Stimulated activated naive CD4-positive, alpha-beta T cell treated with Interleukin-2 at 50 U/mL for 16 hours (primary cell): ENCODE measurements at places on chromosomes 12 and 14.

DNA sequence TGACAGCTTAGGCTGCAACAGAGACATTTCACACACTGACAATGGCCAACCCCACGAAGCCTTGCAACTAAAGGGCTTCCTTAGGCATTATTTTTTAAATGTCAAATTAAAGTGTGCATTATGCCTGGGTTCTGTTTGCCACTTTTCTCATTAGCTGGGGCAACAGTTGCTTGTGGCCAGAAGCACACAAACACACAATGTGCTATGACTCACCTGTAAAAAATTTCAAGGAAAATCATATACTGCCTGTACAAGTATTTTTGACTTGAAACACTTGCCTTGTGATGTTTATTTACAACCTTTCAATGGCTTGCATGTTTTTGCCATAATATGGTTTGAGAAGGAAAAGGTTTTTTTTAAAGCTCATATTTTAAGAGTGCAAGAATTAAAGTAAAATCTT lies 1.9 kb downstream of the NTN4 start:
- DNase-seq = no peak

- DNase-seq = no peak
Measured at GRCh38 chr12:124828264-124829007, 35.2 kb downstream of the SCARB1 start.

DNA sequence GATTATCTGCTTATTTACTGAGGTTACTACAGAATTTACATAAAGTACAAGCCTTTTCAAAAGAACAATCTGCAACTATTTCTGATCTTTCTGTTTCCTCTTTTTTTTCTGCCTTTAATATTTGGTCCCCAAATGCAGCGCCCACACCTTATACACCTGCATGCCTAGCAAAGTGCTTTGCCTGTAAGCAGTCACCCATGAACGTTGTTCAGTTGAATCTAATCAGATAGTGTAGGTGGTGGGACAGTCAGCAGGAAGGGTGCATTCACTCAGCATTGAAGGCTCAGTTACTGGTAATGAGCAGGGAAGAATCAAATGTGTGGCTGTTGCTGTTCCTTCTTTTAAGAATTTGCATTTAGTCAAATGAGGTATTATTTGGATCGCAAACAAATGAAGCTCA lies 108.4 kb downstream of the GPR135 start:
- no peak for DNase-seq

GRCh38 chr12:126936181-126936851 lies 1330.7 kb upstream of the TMEM132C start:
- DNase-seq = no peak

DNA sequence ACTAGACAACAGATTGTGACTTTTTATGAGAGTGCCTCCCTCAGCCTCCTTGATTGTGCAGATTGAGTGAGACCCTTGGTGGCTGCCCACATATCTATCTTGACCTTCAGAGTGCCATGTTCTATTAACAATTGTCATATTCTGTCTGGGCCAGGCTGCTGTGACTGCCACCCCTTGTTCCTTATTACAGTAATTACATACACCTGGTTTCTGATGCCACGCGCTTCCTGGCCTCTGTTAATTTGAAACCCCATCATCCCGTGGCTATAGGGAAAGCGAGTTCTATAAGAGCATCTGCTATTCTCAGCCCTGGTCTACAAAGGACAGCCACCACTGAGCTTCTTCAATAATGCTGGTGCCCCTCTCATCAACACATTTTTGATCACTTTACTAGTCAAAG lies 228.7 kb downstream of the PCNX1 start:
- DNase-seq = no peak

DNA sequence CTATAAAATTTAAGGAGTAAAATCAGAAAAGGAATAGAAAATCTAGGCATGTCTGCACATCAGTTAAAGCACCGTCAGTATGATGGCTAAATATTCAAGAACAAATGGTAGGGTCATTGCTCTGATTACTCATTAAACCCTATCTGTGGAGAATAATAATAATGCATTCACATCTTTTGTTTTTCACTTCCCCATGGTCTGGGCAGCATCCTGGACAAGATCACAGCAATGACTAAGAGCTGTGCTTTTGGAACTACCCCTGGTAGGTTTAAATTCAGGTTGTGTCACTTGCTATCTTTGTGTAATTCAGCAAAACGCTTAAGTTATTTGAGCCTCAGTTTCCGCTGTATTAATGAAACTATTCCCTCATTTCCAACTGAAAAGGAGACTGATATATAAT lies 33.1 kb downstream of the C12orf42 start:
- DNase-seq = no peak

DNA sequence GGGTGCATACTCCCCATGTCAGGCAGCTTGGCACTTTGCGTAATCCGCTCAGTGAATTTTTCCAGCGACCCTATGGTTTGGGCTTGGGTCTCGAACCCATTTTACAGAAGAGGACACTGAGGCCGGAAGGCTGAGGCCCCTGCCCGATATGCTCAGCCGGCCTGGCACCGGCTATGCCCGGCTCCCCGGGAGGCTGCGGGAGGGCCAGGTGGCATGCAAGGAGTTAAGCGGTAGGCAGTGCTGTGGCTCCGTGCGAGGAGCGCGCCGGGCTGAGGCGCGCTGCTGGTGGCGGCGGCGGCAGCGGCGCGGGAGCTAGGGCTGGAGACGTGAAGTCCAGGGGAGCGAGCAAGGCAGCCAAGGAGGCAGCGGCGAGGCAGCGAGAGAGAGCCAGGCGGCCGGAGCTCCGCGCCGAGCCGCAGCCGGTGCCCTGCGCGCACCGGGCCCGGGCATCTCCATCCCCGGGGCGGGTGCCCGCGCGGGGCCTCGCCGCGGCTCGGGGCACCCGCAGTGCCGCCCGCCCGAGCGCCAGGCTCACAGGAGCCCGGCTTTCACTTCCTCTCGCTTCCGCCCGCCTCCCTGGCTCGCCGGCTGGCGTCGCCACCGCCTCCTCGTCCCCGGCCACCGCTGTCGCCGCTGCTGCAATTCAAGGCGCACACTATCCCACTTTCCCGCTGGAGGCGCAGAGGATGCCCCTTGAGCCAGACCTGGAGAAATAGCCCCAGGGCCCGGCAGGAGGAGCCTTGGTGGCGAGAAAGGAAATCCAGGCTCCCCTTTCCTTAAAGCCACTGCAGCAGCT lies at the start of gene WSCD2:
TSS of gene WSCD2 (plus strand) at position 272 of the 796 bp plus-strand sequence. CDS start 66,545 bp downstream, outside the sequence.
- no peak for DNase-seq

DNA sequence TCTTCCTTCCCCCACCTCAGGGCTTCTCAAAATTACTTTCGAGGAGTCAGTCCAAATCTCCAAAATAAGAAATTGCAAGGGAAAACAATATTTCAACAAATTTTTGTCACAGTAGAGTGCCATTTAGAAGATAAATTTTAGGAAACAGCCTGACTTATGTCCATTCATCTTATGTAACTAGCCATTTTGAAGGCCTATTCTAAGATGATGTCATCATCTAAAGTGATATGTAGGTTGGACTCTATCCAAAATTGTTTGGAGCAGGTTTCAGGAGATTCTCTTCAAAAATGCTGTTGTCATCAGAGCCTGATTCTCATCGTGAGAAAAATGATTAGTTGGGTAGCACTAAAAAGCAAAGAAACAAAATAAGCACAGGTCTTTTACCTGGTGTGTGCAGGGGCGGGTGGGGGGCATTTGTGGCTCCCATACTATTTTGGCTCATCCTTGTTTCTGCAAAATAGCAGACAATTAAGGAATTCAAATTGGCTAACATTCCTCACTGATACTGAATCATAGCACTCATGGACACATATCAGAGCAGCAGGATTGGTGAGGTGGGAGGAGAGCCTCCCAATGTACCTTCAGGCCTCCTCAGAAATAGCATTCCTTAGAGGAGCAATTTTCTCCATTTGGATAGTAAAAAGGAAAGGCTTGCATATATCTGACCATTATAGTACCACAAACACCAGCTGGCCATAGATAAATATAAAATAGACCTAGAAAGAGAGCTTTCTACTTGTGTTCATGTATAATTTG lies 360.9 kb upstream of the NAV3 start:
- no peak for DNase-seq

- DNase-seq = peak; percentile 44
Measured at GRCh38 chr12:112303004-112303403, 79.2 kb downstream of the HECTD4 start.

- no peak for DNase-seq
Measured at GRCh38 chr14:101035466-101036225, 132.1 kb upstream of the RTL1 start.

- no peak for DNase-seq
Measured at GRCh38 chr12:25384038-25384892, 133.5 kb upstream of the KRAS start.

GRCh38 chr12:167959-168600 lies 45.9 kb downstream of the SLC6A12 start:
- DNase-seq = no peak

DNA sequence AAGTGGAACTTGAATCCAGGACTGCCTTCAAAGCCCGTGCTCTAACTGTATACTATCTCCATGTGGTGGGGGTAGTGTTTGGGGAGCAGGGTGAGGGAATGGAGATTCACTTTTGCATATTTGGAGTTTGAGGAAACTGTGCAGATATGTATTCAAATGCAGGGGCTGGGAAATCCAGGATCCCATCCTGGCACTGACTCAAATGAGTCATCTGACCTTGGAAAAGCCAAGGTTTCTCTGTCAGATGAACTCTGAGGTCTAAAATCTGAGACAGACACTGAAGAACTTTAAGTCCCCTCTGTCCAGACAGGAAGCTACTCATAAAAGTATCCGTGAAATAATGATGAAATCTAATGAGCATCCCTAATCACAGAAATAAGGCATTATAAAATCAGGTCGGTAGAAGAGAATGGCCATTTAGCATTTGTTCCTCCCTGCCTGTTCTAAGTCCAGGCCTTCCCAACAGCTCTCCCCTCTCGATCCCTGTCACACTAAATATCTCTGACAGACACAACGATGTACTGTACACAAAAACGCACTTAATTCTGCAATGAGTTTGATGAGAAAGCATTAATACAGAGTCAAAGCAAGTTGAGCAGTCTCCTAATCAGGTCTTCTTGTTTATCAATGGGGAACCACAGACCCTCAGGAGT lies 14.4 kb downstream of the NIN start:
- no peak for DNase-seq

- DNase-seq = no peak
Measured at GRCh38 chr14:38366374-38366773, 110.5 kb upstream of the CLEC14A start.

GRCh38 chr12:32083489-32083888 lies 23.2 kb upstream of the BICD1 start:
- DNase-seq = no peak

GRCh38 chr14:90061685-90062126 lies at the start of gene KCNK13:
Gene KCNK13 (plus strand): TSS chr14:90061994. CDS start chr14:90062206, 212 bp downstream.
- DNase-seq = no peak

DNA sequence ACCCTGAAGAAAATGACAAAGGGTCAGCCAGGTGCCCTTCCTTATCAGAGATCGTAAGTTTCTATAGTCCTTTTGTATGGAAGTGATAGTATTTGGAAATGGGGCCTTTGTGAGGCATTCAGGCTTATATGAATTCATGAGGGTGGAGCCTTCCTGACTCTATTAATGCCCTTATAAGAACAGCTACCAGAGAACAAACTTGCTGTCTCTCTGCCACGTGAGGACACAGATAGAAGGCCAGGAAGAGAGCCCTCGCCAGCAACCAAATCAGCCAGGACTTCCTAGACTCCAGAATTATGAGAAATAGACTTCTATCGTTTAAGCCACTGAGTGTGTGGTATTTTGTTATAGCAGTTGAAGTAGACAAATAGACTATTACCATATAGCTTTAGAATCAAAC lies 36.7 kb downstream of the TRMT5 start:
- DNase-seq = no peak

DNA sequence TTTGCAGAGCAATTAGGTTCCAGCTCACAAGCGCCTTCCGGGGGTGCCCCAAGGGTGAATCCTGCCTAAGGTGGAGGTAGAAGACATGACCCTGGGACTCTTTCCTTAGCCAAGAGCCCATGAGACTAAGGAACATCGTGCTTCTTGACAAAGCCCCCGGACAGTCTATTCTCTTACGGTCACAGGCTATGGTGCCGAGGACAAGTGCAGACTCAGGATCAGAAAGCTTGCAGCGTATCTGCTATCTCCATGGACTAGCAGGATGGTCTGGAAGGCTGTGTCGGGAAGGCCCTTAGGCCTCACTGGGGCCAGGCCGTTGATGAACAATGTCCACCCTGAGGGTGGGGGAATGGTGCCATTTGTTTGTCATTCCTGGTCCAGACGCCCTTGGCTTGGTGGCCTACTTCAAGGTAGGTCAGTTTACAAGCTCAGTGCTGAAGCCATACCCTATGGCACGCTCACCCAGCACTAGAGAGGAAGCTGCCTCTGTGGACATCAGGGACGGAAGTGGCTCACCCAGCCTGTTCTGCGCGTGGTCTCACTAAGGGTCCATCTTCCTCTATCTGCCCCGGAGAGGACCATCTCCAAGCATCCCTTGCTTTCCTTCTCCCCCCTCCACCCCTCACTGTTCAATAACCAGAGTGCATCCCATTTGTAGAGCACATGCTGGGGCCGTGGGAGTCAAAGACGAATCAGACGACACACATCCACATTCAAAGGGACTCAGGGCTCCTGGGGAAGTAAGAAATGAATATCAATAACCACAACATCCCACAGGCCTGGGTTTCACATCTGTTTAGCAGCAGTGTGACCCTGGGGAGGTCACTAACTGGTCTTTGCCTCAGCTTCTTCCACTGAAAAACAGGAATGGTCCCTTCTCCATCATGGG lies 45.0 kb upstream of the IQSEC3 start:
- no peak for DNase-seq

DNA sequence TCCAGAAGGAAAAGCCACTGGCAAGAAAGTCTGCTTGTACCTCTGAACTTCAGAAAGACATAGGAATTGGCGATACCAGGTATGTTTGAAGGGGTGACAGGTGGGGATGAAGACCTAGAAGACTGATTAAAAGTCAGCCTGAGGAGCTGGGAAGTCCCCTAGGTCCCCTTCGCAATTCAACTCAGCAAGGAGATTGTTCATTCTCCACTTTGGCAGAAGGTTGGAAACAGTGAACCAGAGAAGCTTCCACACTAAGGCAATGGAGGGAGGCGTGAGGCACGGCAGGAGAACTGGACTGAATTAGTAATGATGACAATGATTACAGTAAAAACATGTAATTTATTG lies 240.3 kb upstream of the TMPO start:
- DNase-seq = no peak

DNA sequence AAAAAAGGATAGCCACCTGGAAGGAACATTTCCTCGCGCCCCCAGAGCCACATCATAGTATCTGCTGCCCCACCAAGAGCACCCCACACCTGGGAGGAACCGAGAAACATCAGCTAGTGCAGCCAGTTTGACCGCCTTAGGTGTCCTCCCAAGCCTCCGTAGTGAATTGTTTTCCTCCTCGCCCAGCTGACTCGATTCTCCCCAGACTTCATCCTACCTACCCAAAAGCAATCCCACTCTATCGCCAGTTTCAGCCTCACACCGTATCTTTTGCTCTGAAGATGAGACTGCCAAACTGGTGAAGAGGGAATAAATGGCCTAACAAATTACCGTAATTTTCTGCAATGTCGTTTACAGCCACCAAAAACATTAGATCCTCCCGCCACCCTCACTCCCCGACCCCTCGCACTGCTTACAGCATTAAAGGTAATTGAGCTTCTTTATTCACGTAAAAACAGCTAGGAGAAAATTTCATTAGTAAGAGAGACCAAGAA lies 1.2 kb upstream of the SLC11A2 start:
- no peak for DNase-seq
